H54 (cell line): ENCODE measurements at places on chromosomes 3 and 15.

- no peak for DNase-seq
Measured at GRCh38 chr3:185115371-185115770, 37.5 kb downstream of the C3orf70 start.

DNA sequence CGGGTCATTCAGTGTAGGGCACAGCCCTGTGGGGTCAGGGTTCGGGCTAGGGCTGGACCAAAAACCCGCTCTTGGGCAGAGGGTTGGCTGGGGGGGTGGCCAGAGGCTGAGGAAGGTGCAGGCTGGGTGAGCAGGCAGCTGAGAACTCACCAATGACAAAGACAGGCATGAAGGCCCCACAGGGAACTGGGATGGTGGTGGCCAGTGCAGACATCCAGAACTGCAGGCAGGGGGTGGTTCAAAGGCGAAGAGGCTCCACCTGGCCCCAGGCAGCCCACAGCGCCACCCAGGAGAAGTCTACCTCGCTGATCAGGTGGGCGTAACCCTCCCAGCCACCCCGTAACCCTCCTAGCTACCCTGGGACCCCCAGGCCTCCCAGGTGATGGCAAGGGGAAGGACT is 6.7 kb downstream of the CLCN2 start:
- no peak for DNase-seq

GRCh38 chr3:157502916-157503595 is at the start of gene VEPH1:
Gene VEPH1 (minus strand): TSS chr3:157503416. CDS start chr3:157495349, 8,067 bp downstream.
- DNase-seq: no peak

DNA sequence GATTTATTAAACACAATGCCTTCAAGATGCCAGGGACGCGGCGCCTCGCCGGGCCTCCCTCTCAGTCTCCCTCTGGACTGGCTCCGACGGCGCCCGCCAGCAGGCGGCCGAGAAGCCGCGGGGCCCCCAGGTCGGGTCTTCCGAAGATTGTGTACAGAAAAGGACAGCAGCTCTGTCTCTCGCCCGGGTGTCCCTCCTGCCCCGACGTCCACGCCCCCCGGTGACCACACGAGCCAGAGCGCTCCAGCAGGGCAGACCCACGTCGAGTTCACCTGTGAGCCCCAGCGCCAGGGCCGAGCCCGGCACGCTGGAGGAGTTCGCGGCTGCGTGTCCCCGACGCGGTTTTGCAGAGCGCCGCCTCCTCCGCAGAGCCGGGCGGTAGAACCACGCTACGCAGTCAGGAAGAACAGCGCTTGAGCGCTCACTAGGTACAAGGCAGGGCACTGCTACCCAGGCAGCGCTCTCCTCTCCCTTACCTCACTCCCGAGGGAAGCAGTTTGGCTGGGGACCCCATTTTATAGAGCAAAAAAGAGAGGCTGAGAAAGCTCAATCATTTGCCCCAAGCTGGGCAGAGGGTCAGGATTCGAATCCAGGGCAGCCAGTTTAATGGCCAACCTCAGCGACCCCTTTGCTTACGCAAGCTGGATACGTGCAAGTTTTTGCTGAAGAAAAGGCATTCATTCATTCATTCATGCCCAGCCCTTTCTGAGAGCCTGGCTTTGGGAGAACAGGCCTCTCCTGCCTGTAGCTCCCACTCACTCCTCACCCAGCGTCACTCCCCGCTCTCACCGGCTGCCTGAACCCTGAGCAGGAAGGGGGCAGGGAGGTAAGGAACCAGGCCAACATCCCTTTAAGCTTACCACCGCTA is 3.0 kb upstream of the TLE3 start:
- DNase-seq: no peak

GRCh38 chr15:62835762-62836161 is 206.8 kb upstream of the TPM1 start:
- no peak for DNase-seq

GRCh38 chr15:75867449-75867848 is 24.2 kb downstream of the UBE2Q2 start:
- DNase-seq: no peak

DNA sequence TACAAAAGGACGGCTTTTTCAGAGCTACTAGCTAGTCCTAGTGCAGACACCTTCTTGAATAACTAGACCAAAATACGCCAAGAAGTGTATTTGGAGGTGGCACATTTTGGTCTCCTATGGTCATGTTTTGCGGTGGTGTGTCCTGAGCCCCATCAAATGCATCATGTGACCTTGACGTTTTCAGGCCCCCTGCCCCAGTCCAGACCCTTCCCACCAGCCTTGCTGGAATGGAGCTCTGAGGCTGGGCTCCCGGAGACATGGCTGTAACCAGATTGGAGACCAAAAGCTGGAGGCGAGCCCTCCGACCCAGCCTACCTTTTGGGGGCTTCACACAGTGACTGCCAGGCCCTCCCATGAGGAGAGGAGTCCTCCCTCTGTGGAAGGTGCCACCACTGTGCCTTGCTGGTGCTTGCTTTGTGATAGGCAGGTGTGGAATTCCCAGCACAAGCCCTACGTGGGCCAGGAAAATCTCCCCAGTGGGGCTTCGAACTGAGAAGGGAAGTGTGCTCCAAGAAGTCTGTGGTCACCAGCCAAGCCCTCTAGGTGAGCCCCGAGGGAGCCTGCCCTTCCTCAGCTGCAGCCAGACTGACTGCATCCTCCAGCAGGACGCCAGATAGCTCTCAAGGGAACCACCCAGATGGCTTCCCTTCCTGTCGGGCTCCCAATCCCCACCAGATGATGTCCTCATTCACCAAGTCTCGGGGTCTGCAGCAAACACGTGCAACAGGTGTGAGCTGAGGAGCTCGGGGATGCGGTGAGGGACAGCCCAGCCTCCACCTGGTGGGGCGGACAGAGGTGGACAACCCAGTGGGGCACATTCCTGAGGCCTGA is 126.2 kb downstream of the ASB7 start:
- no peak for DNase-seq

DNA sequence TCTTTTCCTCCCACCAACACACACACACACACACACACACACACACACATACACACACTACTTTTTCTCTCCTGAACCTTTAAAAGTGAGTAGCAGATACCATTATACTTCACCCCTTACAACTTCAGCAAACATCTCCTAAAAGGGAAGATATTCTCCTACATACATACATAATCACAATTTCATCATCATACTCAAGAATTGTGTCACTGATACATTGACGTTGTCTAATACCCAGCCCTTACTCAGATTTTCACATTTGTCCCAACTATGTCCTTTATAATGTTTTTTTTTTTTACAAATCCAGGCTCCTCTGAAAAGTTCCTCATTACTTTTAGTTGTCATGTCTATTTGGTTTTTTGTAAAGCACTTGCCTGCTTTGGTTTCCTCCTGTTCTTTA is 18.5 kb downstream of the ABHD6 start:
- DNase-seq: no peak

- no peak for DNase-seq
Measured at GRCh38 chr3:171494457-171495109, 34.4 kb upstream of the TNIK start.

GRCh38 chr3:127536830-127537812 is 53.4 kb downstream of the TPRA1 start:
- DNase-seq: no peak

GRCh38 chr3:174206607-174207192 is 652.4 kb upstream of the NAALADL2 start:
- DNase-seq: no peak
